Activated naive CD8-positive, alpha-beta T cell treated with anti-CD3 and anti-CD28 coated beads for 36 hours (primary cell): ENCODE measurements at places on chromosomes 5 and 9.

DNA sequence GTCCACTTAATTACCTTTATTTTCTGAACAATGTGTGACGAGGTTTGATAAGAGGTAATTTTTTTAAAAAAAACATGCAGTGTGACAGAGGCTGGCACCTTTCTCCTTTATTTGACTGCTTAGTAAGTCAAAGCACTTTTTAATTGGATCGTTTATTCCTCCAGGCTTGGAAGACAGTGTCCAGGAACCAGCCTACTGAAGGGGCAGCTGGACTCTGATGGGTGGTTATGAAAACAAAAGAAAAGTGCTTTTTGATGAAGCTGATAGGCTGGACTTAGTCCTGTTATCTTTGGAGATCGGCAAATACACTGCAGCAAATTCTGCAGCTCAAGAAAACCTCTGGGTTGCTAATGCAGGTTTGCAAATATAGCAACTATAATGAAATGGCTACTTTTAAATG lies 141.7 kb downstream of the DCP2 start:
- DNase-seq: no peak

DNA sequence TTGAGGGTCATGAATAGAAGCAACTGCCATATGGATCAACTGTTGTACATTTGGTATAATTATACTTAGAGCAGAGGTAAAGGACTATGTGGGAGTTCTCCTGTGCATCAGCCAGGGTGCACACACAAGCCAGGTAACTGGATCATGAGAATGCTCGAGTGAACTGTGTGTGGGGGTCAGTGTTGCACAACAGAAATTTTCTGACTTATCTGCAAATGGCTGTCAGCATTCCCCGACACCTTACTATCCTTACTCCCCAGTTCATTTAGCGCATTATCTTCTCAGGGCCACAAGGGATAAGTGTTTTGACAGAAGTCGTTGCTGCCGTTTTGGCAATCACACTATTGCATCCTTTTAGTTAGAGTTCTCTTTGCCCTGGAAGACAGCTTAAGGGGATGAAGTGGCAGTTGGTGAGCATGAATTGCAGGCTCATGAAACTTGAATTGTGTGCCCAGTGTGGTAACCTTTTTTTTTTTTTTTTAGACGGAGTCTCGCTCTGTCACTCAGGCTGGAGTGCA lies 1.7 kb downstream of the CANX start:
- no peak for DNase-seq

DNA sequence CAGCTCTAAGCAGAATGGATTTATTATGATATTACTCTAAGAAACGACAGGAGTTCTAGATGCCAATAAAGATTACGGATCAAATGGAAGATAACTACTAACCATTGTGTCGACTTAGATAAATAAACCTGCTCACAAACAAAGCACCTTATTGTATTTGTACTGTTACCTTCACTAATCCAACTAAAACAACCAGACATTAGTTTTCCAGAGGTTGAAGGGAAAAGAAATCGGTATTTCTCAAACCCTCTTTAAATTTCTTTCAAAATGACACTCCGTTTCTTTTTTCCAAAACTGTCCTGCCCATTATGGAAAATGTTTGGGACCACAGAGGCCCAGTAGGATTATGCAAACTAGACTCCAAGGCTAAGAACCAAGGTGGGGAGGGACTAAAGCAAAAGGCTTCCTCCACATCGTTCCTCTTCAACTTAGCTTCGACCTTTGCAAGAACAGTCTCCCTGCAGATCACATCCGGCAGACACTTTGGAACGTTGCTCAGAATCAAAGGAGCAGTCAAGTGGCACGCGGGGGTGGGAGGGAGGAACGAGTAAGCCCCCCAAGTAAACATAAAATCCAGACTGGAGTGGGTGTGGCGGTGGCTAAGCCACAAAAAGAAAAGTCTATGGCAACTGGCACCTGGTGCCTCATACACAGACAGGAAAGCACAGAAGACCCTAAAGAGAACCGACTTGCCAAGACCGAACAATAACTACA lies 2.7 kb downstream of the MLLT3 start:
- DNase-seq: peak; percentile 28

DNA sequence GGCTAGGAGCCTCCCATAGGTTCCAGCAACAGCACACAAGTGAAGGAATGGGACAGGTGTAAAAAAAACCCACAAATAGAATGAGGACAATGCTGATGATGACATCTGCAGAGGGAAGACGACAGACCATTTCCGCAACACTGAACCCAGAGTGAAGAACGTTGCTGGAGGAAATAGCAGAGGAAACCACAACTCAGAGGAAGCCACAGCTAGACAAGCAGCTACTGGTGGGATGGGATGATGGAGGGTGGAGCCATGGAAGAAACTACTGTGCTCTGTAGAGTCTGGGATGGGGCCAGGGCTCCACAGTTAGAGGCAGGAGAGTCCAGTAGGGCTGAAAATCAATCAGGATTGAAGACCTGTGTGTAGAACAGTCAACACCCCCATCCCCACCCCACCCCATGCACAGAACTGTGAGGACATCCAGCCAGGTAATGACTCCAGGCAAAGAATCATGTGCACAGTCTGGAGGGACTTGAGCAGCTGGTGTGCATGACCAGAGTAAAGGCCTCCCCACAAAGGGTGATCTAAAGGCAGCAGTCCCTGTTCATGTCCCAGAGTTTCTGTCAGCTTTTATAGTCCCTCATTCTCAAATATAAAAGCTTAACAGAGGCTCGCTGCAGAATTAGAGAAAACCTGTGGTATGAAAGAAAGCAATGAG lies 65.2 kb upstream of the SPIN1 start:
- DNase-seq: peak; percentile 55

GRCh38 chr5:166505544-166505943 lies 1785.9 kb upstream of the WWC1 start:
- DNase-seq: no peak

DNA sequence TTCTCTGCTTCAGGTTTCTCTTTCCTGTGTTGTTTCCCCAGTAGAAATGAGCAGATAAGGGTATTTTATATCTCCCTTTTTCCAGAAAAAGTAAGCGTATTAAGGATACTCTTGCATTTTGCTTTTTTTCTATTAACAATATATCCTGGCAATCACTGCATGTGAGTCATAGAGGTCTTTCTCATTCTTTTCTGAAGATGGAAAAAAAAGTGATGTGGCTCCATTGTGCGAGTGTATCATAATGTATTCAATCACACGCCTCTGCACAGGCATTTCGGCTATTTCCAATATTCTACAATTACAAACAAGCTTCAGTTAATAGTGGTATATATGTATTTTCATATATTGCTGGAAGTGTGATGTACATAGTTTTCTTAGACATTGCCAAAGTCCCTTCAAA lies 155.9 kb downstream of the MED27 start:
- no peak for DNase-seq

GRCh38 chr9:121728916-121729315 lies 77.5 kb downstream of the DAB2IP start:
- no peak for DNase-seq

DNA sequence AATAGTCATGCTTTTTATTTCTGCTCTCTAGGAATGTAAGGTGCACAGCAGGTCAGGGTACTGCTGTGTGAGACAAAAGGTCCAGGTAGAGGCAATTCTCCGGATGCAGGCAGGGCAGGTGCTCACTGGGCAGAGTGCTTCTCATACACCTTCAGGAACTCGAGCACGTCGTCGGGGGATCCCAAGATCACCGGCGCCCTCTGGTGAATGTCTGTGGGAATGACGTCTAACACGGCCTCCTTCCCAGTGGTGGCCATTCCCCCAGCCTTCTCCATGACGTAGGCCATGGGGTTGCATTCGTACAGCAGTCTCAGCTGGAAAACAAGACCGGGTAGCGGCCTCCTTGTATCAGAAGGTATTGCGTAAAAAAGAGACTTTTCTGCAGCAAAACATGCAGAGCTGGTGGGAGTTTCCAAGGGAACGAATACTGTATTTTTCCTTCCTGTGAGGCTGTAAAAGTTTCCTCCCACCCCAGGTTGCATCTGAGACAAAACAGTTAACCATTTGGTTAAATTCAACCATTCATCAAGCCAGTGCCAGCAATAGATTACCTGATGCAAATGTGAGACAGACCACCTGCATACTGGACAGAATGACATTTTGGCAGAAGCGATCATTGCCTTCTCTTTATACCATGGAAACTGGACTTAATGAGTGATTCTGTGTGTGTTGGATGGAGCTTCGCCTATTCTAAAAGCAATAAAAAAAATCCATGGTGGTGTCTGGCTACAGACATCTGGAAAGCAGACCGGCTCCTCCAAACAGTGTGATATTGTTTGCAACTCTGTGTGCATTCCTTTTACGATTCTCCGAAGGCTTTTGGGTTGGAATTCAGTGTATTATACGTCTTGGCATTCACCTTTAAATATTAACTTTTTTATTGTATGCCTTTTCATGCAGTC lies 9.9 kb upstream of the FBP2 start:
- DNase-seq: peak; percentile 74

GRCh38 chr5:125034331-125034730 lies 287.9 kb upstream of the ZNF608 start:
- no peak for DNase-seq

DNA sequence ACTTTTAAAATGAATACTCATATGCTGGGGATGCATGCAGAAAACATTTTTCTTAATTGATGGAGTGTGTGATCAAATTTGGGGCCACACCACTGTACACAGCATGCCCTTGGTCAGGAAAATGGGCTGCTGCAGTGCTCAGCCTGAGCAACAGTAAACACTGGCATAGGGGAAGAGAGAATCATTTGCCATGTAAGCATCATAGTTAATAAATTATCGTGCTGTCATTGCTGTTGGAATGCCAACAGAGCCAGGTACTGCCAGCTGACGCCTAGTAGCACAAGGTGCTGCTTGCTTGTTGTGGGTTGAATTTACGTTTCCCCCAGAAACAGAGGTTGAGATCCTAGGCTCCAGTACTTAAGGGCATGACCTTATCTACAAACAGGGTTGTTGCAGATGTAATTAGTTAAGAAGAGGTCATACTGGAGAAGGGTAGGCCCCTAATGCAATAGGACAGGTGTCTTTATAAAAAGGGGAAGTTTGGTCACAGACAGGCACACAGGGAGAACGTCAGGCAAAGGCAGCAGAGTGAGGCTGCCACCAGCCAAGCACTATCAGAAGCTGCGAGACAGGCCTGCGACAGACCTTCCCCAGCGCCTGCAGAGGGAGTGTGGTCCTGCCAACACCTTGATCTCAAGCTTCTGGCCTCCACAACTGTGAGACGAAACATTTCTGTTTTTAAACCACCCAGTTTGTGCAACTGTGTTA lies 25.3 kb downstream of the DAP start:
- DNase-seq: no peak

GRCh38 chr5:112210430-112211005 lies 208.6 kb downstream of the EPB41L4A start:
- peak; percentile 4 for DNase-seq

GRCh38 chr9:93057703-93058354 lies 672 bp upstream of the SUSD3 start:
- DNase-seq: peak; percentile 32

DNA sequence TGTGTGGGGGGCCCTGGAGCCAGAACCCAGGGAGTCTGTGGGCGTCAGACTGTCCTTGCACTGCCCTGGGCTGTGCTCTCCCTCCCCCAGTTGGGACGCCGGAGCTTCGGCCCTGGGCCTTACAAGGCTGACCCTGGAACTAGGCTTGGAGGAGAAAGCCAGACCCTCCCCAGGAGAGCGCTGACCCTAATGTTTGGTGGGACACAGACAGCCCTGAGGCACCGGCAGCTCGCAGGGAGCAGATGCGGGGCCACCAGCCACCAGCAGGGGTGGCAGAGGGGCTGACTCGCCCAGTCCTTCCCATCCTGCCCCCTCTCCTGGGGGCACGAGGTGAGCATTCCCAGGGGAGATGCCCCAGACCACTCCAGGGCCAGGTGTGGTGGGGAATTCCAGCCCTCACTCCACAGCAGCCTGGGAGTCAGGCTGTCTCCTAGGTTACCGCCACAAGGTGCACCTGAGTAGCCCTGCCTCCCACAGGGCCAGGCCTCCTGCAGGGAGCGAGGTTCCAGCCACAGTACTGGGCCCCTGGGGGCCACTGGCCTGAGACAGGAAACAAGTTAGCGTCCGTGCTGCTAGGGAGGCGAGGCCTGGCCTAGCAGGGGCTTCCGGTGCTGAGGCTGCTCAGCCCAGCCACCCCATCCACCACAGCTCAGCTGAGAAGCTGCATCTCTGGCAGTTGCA lies 134.6 kb downstream of the OLFM1 start:
- no peak for DNase-seq

- DNase-seq: no peak
Measured at GRCh38 chr5:175897285-175897684, 25.9 kb downstream of the CPLX2 start.

DNA sequence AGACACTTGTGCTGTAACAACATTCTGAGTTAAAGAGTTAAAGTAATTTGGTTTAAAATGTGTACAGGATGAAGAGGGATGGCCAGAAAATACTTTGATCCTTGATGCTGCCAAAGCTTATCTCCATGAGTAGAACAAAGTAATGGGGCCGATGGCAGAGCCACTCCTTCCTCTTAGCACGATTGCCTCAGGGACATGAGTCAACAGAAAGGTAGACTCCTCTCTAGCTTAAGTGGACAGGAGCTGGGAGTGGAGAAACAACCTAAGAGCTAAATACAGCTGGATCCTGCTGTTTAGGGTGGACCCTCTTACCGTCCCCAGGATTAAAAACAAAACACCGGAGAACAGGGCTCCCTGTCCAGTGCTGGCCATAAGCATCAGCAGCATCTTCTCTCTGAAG lies 267.3 kb downstream of the IRX1 start:
- DNase-seq: no peak

- no peak for DNase-seq
Measured at GRCh38 chr9:111603041-111603440, 3.6 kb upstream of the PTGR1 start.

DNA sequence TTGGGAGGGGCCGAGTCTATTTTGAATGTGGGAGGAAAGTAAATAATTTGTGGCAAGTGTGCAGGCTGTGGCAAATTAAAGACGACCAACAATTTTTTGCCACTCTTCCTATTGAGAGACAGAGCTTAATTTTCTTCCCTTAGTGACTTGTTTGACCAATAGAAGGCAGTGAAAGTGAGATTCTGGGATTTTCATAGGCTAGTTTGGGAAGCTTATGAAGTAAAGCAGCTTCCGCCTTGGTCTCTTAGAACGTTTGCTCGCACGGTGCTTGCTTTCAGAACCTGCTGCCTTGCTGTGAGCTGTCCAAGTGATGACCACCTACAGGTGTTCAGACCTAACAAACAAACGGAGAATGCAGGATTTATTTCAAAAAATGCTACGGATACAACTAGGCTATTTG lies 6.7 kb upstream of the OR1N2 start:
- DNase-seq: no peak

- DNase-seq: no peak
Measured at GRCh38 chr5:113902917-113903660, 389.6 kb downstream of the YTHDC2 start.

DNA sequence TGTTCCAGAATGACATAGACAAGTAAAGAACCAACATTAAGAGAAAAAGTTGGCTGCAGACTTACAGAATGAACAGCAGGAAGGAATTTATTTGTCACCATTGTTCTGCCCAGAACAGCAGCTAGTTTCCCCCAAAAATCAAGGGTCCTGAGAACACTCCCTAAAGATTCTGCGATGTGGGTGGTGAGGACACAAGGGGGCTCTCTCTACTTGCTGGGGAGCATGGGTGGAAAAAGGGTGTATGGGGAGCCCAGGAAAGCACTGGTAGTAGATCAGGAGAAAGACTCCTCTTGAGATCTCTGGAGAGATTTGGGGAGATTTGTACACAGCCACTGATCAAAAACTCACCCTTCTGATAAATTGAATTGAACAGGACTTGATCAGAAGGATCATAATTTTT lies 316.5 kb downstream of the KCTD16 start:
- no peak for DNase-seq
